ENCODE measurements at places on chromosomes 11 and 22.

- DNase-seq: no peak
Observed at GRCh38 chr22:38035530-38035885, 21.7 kb upstream of the PICK1 start.

GRCh38 chr11:17513853-17514252 is 30.4 kb downstream of the USH1C start:
- no peak for DNase-seq

DNA sequence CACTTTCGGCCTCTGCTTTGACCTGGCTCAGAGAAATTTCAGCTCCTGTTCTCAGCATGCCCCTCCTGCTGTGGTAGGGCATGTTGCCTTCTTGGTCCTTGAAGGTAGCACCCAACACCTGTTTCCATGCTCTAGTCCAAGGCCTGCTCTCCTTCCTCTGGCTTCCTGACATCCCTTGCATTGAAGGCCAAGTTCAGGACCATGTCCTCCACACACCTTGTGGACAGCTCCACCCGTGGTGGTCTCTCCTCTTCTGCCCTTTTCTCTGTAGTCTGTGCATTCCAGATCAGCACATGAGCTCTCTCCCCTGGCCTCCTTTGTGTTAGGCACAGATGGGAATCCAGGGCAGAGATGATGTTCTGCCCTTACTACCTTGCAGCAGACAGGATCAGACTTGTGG is 225.3 kb downstream of the ADAMTS15 start:
- DNase-seq: no peak

GRCh38 chr11:27740362-27741013 is 40.2 kb upstream of the BDNF start:
- DNase-seq: no peak

- DNase-seq: peak; percentile 14
Observed at GRCh38 chr11:28107191-28107749, 686 bp downstream of the KIF18A start.

- DNase-seq: no peak
Observed at GRCh38 chr11:5234381-5234834, at the start of gene HBD. Gene HBD (minus strand): TSS chr11:5234483. CDS start chr11:5234433, 50 bp downstream.

GRCh38 chr11:35343033-35343598 is 76.2 kb downstream of the SLC1A2 start:
- DNase-seq: no peak

DNA sequence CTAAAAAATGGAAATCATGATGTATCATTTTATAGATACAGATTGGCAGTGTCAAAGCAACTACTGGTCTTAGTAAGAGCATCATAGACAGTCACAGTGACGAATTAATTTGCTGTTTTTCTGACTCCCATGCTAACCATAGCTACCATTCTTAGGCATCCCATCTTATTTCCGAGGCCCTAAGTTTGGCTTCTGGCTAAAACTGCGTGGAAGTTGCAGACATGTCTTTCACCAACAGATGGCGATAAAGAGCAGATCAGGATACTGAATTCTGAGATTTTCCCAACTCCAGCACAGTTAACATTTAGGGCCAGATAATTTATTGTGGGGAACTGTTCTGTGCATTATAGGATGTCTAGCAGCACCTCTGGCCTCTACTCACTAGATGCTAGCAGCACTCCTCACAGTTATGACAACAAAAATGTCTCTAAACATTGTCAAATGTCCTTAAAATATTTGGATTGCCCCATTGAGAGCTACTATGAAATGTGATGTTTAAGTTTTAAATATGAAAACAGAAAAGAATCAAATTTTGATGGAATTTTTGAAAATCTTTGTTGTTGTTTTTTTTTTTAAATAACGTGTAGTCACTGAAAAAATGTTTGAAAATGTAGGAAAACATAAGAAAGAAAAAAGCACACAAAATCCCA is 16.3 kb downstream of the OR2AG2 start:
- DNase-seq: no peak

DNA sequence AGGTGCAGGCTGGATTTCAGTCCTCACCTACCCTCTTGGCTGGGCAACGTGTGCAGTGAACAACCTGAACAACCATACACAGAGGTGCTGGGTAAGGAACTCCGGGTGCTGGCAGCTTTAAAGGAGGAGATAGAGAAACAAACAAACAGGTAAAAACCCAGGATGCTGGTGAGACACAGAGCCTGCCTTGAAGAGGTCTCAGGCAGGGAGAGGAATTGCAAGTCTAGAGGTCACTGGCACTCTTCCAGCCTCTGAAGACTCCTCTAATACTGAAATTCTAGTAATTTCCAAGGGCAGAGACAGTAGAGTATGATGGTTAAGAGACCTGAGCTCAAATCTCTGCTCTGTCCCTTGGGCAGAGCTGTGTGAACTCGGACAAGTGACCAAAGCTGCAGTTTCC is 192.5 kb downstream of the CEP164 start:
- no peak for DNase-seq

- no peak for DNase-seq
Observed at GRCh38 chr11:77705195-77705875, 67.7 kb upstream of the CLNS1A start.

DNA sequence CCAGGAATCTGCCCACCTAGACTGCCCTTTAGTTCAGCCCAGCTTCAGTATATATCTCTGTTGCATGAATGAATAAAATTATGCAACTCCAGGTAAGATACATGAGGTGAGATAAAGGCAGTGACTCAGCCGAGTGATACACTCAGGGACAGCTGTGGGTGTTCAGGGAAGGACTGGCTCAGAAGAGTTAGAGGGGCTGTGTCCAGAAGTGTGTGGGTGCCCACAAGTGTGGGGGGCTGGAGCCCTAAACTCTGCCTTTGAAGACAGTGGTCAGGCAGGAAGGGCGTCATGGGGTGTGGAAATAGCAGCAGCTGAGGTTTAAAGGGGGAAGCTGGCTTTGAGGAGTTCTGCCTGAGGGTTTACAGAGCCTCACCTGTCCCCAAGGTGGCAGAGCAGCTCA is 8.3 kb downstream of the FTH1 start:
- no peak for DNase-seq

Measured in DMS153 (cell line).